ENCODE measurements at places on chromosomes 7 and 10.

DNA sequence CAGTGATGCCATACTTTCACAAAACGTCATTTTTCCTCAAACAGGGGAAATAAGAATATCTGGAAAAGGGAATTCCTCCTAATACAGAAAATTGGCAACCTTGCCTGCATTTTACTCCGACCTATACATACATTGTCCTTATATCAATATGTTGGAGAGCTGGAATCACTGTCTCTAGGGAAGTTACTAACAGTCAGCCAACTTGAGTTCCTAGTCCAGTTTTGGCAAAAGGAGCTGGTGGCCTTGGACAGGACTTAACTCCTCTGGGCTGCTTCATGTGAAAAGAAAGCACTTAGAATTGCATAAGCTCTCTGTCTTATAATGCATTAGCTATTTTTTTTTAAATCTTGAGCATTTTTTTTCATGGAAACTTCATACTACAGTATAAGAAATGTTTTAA lies 174.2 kb upstream of the HGF start:
- DNase-seq: no peak

DNA sequence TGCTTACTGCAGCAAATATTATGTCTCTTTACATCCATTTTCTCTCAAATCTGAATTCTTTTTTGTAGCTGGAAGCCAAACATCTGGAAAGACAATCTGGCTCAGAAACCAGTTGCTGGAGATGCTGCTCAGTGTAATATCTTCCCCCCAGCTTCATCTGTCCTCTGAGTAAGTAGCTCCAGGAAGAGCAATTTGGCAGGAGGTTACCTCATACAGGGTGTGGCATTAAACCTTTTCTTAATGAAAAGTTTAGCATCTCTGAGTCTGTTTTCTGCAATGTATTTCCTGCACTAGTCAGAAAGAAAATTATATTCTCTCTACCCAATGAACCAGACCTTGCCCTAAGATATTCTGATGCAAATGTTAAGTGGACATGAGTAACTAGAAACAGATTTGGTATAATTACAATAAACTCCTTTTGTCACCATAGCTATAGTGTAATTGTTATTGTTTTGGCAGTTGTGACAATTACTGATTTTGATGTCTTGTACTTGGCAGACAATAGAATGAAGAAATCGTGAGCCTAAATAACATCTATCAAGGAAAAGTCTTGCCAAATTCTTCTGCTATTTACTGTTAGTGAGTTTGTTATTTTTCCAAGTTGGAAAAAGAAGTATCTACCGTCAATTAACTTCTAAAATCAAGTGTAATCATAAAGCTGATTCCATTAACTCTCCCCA lies 123.3 kb downstream of the WDFY4 start:
- DNase-seq: no peak

GRCh38 chr7:156480671-156481070 lies 159.9 kb upstream of the RNF32 start:
- no peak for DNase-seq

- DNase-seq: no peak
These were observed 135.4 kb upstream of the PCBD1 start for GRCh38 chr10:71023704-71024283.

All from astrocyte of the hippocampus (primary cell).